GM18507 (cell line): ENCODE measurements at places on chromosomes 7 and 10.

DNA sequence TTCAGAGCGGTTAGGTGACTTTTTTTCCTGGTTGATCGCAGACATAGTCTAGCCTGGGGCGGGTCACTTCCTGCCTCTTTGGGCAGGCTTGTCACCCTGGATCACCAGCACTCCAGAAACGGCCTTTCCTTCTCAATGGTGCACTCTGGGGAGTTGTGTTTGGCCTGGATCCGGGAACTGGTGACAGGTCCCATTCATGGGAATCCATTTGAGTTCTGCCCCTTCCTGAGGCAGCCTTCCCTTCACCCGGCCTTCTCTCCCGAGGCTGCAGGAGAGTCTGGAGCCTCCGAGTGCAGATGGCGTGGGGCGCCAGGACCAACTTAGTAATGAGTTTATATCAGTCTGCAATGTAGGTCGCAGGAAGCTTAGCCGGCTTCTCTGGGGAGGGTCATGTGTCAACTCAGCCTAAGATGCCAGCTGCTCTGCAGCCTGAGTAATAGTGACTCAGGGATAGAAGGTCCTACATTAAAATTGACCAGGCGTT, 54.2 kb downstream of the TACR2 start:
- no peak for DNase-seq

DNA sequence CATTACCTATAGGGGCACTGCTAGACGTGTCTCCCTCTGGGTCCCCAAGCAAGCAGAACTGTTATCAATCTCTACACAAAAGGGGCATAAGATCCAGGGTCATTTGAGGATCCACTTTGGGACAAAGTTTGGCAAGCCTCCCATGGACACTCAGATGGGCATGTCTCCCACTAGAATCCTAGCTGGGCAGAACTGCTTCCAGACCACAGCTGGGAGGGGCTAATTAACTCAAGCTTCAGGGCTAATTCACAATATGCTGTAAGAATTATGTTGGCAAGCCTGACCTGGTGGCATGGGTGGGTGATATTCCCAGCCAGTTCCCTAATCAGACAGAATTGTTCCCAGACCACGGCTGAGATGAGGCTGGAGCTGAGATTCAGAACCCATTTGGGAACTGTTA, 738.4 kb upstream of the FZD8 start:
- no peak for DNase-seq

- DNase-seq: no peak
Observed at GRCh38 chr7:127759945-127760421, 108.0 kb downstream of the SND1 start.

GRCh38 chr7:158743219-158743618, 38.6 kb upstream of the NCAPG2 start:
- no peak for DNase-seq

- no peak for DNase-seq
Observed at GRCh38 chr7:80945976-80946375, 27.1 kb upstream of the SEMA3C start.

DNA sequence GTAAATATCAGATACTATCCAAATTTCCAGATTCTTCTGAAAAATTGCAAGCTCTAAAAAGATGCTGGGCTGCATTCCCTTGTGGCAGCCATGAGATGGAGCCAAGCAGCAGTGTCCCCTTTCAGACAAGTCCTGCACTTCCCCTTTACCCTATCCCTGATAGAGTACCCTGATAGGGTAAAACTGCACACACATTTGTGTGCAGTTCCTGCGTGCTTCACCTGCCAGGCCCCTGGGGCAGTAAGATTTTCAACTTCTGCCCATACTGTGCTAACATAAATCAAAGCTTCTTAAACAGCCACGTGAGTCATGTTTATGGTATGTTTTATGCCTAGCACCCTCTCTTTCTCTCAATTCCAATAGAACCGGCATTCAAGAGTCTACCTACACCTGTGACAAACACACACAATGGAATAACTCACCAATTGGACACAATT, 52.2 kb downstream of the IFIT5 start:
- no peak for DNase-seq

DNA sequence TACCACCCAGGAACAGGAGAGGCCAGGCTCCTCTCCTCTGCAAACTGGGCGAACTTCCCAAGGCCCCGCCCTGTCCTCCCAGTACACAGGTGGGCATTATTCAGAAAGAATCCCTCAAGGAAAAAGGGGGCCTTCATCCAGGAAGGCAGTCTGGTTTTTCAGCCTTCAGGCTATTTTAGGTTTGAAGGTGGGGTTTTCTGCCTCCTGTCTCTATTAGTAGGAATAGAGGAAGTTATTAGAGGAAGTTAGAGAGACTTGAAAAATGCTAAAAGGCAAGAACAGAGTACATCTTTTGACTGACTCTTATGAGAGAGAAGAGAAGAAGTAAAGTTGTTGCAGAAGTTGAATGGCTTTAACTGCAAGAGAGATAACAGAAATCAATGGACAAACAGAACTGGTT, 250.9 kb upstream of the SORCS1 start:
- DNase-seq: no peak

DNA sequence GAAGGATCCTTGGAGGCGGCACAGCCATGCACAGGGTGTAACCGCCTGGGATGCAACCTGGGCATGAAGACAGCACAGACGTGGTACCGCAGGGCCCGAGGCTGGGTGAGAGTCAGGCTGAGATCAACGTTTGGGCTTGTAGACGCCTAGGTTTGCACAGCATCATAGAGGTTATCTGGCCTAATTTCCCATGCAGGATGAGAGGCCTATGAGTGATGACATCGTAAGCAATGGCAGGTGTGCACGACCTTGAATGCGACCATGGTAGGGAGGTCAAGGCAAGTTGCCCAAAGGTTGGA, 7.5 kb downstream of the CALML3 start:
- no peak for DNase-seq

DNA sequence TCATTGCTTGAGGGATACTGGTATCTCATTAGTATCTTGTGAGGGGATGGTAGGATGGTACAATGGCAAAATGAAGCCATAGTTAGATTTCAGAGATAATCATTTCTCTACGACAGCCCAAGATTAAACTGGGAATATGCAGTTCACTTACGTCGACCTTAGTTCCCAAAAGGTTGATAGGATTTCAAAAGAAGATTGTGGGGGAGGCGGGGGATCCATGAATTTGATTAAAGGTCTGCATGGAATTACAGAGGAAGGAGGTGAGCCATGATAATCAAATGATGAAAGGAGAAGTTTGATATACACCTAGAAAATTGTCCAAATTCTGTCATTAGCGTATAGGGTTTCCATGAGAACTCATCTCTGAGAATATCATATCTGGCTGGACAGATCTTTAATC, 206.6 kb downstream of the CELF2 start:
- no peak for DNase-seq

- no peak for DNase-seq
Observed at GRCh38 chr10:132196178-132197113, 9.7 kb downstream of the DPYSL4 start.

- no peak for DNase-seq
Observed at GRCh38 chr7:122767339-122767738, 64.6 kb upstream of the RNF148 start.

- DNase-seq: no peak
Observed at GRCh38 chr10:79628988-79629954, 18.5 kb downstream of the SFTPA1 start.

- DNase-seq: no peak
Observed at GRCh38 chr10:70442332-70442988, 979 bp upstream of the NODAL start.

DNA sequence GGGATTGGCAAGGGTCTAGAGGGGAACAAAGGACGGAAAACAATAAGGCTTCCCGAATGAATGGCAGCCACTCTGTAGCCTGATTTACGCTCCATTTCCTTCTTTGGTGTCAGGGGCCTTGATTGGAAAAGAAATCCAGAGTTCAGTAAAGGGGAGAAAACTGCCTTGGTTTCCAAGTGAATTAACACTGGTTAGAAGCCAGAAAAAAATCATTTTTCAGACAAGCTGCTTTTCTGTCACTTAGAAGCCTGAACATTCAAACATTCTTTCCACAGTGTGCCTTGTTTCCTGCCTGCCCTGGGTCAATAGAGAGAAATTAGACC, 283 bp upstream of the TRDMT1 start:
- no peak for DNase-seq

- no peak for DNase-seq
Observed at GRCh38 chr10:73902351-73902750, 8.6 kb upstream of the PLAU start.

DNA sequence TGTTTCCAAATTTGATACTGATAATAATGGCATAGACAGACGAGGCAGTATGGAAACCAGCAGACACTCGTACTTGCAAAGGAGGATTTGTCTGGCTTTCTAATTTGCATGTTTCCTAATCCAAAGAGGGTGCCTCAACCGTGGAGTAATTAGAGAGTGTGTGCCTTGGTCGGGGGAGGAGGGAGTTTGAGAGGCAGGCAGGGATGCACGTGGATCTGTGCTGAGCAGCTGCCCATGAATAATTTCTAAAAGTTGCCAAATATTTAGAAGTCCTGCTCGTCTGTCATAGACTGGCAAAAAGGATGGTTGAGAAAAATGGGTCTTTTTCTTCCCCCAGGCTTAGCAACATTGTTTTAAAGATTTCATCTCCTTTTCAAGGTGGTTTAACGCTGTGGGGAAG, 69.4 kb downstream of the PTPRE start:
- DNase-seq: no peak

- no peak for DNase-seq
Observed at GRCh38 chr7:26265065-26265464, 26.6 kb upstream of the SNX10 start.

GRCh38 chr10:92894081-92894655, 45.8 kb downstream of the EXOC6 start:
- DNase-seq: no peak

- DNase-seq: no peak
Observed at GRCh38 chr7:36217211-36217960, 64.3 kb downstream of the EEPD1 start.

DNA sequence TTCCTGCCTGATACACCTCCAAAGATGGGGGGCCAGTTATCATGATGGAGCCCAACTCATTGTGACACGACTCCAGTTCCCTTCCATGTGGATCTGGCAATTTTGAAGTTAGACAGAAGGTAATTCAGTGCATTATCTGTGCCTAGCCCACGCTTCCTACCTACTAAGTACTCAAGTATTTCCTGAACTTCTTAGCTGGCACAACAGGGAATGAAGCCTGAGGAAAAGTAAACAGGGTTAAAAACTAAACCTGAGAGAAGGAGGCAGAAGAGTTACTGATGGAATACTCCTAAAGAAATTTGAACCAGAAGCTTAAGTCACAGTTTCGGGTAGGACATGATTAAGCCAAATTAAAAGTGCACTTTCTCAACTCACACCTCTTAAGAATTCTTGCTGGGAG, 1.1 kb upstream of the SEC31B start:
- no peak for DNase-seq

DNA sequence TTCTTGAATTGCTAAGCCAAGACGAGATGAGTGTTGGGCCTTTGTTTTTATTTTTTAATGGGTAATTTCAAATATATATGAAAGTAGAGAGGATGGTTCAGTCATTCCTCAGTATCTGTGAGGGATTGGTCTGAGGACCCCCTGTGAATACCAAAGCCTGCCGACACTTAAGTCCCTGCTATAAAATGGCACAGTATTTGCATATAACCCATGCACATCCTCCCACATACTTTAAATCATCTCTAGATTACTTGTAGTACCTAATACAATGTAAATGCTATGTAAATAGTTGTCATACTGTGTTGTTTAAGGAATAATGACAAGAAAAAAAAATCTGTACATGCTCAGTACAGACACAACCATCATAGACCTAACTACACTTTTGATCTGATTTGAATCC, 73.4 kb downstream of the NOD1 start:
- DNase-seq: no peak

- DNase-seq: no peak
Observed at GRCh38 chr7:2018569-2019460, 213.9 kb downstream of the MAD1L1 start.

- DNase-seq: no peak
Observed at GRCh38 chr10:124668517-124669051, 75.6 kb downstream of the FAM53B start.

DNA sequence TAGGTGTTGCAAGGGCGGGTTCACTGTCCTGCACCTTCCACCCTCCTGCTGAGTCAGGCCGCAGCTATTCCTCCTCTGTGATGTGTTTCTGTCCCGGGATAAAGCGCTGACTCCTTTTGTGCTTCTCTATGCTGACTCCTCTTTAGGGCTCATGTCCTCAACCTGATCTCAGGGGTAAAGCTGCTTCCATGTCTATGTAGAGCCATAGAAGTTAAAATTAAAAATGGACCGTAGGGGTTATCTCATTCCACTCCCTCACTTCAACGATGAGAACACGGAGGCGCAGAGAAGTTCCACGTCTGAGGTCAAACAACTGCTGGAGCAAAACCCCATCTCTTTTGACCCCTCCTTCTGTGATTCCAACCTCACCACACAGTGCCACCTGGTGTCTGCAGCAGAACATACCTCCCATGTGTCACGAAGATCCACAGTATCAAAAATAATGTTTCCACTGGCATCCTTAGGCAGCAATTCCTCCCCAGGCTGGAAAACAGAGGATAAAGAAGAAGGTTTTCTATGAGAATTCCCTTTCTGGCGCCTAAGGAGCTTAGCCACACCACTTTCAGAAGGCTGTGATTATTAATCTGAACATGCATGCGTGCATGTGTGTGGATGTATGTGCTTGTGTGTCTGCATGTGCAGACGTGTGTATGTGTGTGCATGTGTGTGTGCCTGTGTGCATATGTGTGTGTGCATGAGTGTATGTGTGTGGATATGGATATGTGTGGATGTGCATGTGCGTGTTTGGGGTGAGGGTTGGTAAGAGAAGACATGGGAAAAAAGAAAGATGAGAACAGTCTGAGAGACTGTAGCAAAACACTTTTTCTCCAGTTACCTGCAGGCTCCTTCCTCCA, 81.2 kb upstream of the UCN3 start:
- no peak for DNase-seq

DNA sequence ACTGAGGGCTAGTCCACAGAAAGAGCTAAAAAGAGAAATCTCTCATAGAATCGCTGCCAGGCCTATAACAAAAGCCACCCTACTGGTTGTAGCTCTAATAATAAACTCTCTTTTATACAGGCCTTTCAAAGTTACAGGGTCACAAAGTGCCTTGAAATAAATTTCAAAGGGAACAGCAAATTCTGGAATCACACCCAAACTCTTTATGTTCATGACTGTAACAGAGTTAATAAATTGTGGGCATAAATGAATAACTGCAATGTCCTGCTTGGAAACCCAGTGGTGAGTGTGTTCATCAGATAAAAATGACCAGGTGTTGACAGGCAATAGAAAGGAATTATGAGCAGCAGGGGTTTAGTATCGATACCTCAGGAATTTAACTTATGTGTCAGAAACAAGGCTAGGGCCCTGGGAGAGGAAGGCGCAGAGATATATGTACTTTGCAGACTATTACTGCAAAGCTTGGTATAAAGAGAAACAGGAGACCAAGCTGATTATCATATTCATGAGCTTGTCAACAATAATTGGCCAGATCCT, 9.3 kb downstream of the CDC14C start:
- no peak for DNase-seq

- peak; percentile 46 for DNase-seq
Observed at GRCh38 chr10:103451091-103451813, 918 bp downstream of the CALHM2 start.
